ENCODE measurements at places on chromosomes 16 and 17.

GRCh38 chr16:69219279-69219678, 32.3 kb downstream of the SNTB2 start:
- DNase-seq, result no peak

DNA sequence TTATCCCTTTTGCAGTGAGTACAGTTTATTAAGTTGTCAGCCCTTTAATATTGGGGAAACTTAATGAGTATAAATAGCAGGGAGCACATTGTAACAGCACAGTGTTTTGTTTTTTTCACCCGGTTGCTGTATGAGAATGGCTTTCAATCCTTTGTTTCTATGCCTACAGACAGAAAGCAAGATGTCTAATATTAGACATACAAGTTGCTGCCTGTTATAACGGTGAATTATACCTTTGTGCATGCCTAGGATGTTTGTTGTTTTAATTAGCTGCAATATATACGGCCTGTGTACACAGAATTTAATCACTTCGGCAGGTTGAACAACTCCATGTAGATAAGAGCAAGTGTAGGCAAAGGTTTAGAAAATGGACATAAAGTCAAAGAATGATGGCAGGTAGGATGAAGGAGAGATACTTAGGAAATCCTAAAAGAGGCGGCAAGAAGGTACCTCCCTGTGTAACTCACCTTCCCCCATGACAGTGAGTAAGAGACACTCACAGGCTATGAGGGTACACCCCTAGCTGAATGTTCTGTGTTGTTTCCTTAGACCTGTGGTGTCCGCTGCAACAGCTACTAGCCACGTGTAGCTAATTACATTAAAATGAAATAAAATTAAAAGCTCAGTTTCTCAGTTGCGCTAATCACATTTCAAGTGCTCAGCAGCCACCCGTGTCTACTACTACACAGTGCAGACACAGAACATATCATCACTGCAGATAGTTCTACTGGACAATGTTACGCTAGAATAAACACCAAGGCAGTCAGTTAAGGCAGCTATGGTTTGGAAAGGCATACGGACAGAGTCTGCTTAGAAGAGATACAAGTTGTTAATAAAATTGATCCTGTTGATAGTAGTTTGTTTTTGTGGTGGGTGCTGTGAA, 10.9 kb downstream of the SLC7A6OS start:
- no peak for DNase-seq

- peak; percentile 40 for DNase-seq
Measured at GRCh38 chr17:5127910-5128309, 12.1 kb downstream of the USP6 start.

GRCh38 chr17:54694287-54694887, 206.3 kb upstream of the TOM1L1 start:
- DNase-seq, result no peak

GRCh38 chr17:53462393-53462811, 360.3 kb upstream of the KIF2B start:
- DNase-seq, result no peak

- no peak for DNase-seq
Measured at GRCh38 chr17:29585080-29585751, 4.2 kb downstream of the GIT1 start.

- DNase-seq, result no peak
Measured at GRCh38 chr17:33732116-33732515, 439.0 kb upstream of the ASIC2 start.

DNA sequence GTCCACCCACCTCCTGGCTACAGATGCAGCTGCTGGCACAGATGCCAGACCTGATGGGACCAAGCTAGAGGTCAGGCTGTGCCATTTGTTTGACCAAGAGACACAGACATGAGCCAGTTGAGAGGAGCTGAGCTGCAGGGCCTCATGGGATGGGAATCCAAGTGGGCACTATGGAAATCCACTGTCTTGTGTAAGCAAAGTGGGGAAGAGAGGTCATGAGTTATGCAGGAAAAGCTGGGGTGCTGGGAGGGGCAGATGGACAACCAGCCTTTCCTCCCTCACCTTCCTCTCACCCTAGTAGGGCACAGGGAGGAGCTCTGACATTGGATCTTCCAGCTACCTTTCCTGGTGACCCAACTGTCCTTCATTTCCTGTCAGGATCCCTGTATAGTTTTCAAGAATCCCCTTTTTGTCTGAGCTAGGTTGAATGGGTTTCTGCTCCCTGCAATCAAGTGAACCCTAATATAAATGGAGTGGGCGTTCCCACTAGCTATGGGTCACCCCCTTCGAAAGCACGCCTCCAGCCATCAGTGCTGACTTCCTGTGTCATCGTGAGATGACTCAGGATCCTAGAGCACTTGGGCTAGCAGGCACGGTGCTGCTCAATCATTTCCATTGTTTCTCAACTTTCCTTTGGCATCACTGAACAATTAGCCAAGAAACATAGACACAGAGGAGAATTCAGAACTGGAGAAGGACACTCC, 13.6 kb downstream of the ATPAF2 start:
- peak; percentile 68 for DNase-seq

DNA sequence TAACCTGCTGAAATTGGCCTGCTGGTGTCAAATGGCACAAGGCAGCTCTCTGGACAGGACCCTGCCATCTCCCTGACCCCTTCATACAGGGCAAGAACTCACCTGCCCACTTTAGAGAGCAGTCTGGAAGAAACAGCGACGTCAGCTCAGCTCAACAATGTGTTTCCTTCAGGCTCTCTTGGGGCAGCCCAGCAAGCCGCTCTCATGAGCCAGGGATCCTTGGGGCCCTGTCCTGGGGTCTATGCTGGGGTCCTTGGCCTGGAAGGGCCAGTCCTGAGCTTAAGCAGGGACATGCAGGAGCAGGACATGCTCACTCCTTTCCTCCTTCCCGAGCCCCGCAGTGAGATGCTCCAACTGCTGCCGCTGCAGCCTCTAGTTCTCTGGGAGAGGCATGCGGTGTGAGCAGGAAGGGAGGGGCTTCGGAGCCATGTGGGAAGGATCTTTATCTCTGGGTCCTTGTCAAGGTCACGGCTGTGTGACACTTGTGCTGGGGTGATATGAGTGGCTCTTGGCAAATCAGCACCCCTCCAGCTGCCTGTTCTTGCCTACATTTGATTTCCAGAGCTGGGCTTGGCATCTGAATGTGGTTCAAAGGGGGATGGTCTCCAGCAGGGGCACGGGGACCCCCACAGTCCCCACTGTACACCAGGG, 3.4 kb downstream of the C1QTNF1 start:
- no peak for DNase-seq

- no peak for DNase-seq
Measured at GRCh38 chr17:77245162-77245926, 104.6 kb downstream of the SEC14L1 start.

GRCh38 chr17:2369551-2370210, 31.2 kb downstream of the MNT start:
- DNase-seq, result no peak

DNA sequence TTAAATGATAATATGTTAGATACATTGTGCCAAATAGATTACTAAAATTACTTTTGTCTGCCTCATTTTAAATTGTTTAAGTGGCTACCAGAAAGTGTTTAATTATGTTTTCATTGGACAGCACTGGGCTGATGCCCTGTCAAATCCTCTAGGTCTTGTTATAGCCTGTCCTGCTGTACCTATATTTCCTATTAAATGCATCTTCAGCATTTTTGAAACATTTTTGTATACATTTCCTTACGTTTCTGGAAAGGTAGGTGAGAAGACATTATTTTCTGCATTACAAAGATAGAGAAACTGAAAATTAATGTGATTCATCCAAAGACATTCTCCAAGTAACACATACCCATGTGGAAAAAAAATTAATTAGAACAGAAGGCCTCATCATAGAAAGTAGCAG, 192.2 kb upstream of the HS3ST3A1 start:
- no peak for DNase-seq

GRCh38 chr16:22194707-22195444, 11.2 kb upstream of the EEF2K start:
- DNase-seq, result no peak

- DNase-seq, result peak; percentile 60
Measured at GRCh38 chr16:68064791-68065365, 20.3 kb upstream of the NFATC3 start.

DNA sequence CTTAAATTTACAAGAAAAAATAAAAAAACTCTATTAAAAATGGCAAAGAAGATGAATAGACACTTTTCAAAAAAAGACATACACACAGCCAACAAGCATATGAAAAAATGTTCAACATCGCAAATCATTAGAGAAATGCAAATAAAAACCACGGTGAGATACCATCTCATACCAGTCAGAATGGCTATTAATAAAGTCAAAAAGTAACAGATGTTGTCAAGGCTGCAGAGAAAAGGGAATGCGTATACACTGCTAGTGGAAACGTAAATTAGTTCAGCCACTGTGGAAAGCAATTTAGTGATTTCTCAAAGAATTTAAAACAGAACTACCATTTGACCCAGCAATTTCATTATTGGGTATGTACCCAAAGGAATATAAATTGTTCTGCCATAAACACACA, 31.4 kb downstream of the CAPNS2 start:
- no peak for DNase-seq

GRCh38 chr16:50696575-50697420, 3.4 kb downstream of the NOD2 start:
- DNase-seq, result no peak

DNA sequence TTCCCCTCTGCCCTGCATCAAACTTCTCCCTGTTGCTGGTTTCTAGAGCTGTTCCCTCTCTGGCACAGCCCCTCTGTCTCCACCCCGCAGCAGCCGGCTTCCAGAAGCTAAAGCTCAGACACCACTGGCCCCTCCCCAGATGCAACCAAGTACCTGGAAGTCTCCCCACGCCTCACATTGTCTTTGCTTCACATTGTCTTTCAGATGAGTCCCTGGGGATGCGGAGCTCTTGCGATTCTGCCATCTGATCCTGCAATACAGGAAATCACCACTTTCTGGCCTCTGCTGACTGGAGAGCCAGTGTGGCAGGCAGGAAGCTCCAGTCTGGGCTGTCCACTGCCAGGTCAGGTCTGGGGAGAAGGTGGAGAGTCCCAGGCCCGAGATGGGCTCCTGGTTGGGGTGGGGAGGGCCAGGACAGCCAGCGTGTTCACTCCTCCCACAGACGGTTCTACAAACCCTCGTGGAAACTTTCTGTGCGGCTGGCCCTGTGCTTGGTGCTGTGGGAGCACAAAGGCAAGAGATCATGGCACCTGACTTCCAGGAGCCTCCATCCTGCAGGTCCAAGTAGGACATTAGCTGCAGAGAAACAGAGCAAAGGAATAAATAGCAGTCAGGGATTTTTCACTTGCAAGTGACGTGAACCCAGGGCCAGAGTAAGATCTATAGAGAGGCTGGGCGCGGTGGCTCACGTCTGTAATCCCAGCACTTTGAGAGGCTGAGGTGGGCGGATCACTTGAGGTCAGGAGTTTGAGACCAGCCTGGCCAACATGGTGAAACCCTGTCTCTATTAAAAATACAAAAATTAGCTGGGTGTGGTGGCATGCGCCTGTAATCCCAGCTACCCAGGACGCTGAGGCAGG, 47.9 kb upstream of the MAP3K14 start:
- DNase-seq, result no peak

DNA sequence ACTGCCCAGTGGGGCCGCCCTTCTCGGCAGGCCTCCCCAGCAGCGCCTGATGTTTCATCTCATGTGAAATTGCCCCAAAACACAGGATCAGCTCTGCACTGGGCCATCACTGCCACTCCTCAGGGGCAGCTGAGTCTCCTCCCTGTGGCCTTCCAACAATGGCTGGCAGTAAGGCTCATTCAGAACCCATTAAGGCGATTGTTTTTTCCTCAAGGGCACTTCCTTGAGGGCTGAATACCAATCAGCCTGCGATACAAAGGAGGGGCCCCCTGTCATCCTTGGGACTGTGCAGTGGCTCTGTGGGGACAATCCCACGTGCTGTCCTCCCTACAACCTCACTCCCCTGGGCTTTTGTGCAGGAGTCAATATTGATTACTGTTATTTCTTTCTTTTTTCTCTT, 47.5 kb downstream of the XYLT1 start:
- DNase-seq, result no peak

DNA sequence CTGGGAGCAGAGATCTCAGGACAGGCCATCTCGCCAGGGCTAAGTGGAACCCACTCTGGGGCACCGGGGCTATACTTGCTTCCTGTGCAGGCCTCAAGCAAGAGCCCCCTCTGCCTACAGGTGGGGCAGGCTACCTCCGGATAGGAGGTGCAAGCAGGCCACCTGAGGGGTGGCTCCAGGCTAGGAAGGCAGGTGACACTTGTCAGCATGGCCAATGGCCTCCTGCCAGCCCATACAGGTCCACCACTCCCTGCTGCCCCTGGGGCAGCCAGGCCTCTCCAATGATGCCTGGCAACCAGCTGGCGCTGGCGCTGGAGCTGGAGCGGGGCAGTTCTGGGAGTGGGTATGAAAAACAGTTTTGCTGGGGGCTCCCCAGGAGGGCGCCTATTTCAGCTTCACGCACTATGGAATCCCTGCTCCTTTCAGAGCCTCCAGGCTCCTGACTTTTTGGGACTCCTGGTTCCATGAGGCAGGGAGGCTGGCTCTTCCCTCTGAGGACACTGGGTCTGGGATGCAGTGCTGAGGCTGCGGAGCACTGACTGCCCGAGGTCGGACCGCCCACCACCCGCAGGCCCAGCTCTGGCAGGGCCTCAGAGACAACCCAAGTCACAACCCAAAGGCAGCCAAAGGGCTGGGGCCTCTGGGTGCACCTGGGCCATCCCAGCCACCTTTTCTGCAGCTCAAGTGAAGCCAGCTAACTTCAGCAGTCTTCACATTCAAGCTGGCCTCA, 8.4 kb upstream of the SREBF1 start:
- DNase-seq, result no peak

DNA sequence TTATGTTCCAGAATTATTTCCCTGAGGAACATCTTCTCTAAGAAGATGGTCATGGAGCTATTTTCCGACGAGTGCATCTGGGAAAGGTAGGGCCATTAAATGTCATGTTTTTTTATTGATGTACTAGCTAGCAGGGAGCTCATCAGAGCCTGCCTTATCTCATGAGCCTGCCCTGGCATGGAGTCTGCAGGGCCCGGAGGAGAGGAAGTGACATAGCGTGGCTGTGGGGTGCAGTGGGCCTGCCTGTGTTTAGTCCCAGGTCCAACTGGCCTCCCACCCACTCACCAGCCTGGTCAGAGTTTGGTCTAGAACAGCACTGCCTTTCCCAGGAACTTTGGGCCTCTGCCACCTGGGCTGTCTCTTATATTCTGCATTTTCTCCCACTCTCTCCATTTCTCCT, 389.8 kb downstream of the SNX29 start:
- DNase-seq, result no peak

GRCh38 chr16:64627288-64627687, 494.6 kb downstream of the CDH11 start:
- no peak for DNase-seq

DNA sequence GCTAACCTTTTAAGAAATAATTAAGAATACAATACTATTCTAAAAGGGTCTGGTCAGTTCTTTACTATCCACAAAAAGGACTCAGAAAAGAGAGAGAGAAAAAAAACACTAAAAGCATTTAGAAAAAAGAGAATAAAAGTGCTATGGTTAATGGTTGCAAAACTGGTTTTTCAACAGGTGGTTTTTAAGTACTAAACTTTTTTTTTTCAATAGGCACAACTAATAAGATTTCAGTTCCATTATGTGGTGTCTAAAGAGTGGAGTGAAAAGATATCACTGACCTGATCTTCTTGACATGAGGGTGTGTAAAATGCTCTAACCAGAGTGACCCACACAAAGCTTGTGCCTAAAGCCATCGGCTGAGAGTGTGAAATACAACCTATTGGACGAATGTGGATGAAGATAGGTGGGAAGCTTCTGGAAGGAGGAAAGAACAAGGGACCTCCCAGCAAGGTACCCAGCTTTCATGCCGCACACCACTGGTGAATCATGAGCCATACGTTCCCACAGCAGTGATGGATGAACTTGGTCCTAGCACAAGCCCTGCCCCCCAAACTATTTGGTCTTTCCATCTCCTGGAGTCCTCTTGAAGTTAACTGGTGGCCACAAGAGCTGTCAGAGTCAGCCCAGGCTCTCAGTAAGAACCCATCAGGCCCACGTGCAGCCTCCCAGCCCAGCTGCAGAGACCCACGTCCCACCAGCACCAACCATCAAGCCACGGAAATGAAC, 103.0 kb downstream of the ZFHX3 start:
- no peak for DNase-seq

All from stimulated activated effector memory CD8-positive, alpha-beta T cell treated with anti-CD3 and anti-CD28 coated beads, Interleukin-12 subunit alpha, Interleukin-12 subunit beta, amount 100 ng/mL, for 72 hours (primary cell).